ENCODE measurements at places on chromosomes 2 and 18.

DNA sequence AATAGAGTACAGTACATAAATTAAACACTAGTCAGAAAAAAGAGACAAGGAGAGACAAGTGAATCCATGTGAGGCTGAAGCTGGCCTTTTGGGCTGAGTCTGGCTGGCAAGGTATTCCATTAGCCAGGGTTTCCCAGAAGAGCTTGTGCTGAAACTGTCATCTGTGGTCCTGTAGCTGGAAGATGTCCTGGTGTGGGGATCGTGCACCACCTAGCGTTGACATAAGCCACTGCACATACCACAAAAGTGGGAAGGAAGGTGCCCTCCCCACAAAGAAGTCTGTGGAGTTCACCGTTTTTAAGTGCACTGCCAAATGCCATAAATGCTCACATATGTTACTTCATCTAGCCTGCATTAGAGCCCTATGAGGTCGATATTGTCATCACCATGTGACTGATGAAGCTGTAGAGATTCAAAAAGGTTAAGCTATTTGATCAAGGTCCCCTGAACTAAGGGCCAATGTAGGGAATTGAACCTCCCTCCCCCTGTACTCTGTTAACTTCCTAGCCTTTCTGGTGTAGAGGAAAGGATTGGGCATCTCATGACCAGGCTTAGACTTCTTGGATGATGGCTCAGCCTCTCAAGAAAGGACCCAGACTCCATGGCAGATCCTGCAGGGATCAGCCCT is 31.9 kb upstream of the GALNT14 start:
- peak; percentile 13 for DNase-seq

- DNase-seq, result no peak
Measured at GRCh38 chr2:165903406-165903805, 50.2 kb downstream of the TTC21B start.

- no peak for DNase-seq
Measured at GRCh38 chr2:66434679-66435548, at the start of gene MEIS1. TSS of gene MEIS1 (plus strand) at chr2:66435125. CDS start at chr2:66435857, 732 bp downstream.

DNA sequence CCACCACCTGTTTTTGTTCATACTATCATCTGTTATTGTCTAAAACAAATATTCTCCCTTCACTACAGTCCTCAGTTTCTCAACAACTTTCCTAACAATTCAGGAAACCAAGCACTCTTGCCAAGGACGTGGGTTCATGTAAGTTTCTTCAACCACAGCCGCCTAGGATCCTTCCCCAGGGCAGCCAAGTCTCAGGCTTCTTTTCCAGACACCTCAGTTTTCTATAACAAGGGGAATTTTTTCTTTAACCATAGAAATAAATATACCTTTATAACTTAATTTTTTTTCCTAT is 39.4 kb upstream of the AGPS start:
- DNase-seq, result no peak

GRCh38 chr18:361941-362310 is 94.1 kb upstream of the THOC1 start:
- DNase-seq, result no peak

DNA sequence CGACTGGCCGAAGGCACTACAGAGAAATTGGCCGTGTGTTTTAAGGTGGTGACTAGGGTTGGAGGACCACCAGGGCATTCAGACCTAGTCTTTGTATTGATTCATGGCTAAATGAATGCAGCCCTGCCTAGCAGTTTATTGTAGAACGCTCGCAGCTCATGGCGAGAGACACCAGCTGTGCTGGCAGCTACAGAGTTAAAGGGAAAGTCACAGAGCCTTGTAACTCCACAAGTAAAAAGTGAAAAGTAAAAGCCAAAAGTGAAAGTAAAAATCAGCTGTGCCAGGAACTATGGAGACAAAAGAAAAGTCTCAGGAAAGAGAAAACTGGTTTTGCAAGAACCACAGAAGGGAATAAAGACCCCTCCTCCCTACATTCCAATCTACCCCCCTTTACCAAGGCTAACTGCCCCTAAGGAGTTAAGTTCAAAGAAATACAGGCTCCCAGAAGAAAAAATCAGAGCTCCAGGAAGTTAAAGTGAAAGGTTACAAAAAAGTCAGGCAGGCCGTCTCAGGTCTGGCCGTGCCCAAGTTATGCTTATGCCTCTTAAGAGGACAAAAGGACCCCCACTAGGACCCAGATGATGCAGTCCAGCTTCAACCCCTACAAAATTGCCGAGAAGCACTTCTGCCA is 46.4 kb upstream of the SELENOI start:
- DNase-seq, result no peak

DNA sequence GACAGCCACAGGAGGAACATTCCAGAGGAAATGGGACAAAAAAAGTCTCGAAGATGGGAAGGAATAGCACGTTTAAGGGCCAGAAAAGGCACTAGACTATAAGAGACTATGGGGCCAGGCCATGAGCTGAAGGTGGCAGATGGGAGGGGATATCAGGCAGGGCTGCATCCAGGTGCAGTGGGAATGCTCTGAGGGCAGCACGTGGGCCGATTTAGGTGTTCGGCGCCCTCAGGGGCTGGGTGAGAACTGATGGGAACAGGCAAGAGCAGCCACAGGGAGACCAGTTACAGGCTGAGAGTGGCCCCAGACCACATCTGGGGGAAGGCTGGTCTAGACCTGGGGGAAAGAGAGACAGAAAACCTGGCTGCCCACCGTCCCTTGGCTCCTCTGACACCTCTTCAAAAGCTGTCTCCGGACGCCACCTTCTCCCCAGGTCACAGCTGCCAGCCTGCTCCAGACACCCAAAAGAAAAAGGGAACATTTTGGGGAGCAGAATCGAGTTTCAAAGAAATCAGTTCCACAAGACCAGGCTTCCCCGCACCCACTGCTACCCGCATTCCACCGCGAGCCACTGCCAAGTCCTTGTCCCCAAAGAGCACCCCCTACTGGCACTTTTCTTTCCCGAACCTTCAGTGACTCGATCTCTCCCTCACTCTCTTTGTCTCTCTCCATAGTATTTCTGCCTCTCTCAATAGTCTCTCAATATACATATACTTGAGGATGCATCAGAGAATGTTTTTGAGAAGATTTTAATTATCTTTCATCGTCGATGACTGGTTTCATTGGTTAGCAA is 190.1 kb upstream of the AGAP1 start:
- DNase-seq, result no peak

Measured in stimulated activated CD8-positive, alpha-beta memory T cell treated with anti-CD3 and anti-CD28 coated beads, Interleukin-7, amount 100 ng/mL, for 1 hour (primary cell).